ENCODE measurements at places on chromosomes 12 and 14. TPM values are rescaled to one million over a fixed set of nuclear protein-coding genes. Genes with fewer than 3 reads are reported as not detected.

KRT78 gene
- total RNA-seq: not detected

FOXA1 gene
- total RNA-seq: 0.44 TPM

OR4E1 gene
- total RNA-seq: not detected

CMTM5 gene
- total RNA-seq: not detected

NINJ2 gene
- total RNA-seq: 106 TPM
